Mesenchymal stem cell (in vitro differentiated cells and primary cell): ENCODE measurements at places on chromosomes 3 and 15.

DNA sequence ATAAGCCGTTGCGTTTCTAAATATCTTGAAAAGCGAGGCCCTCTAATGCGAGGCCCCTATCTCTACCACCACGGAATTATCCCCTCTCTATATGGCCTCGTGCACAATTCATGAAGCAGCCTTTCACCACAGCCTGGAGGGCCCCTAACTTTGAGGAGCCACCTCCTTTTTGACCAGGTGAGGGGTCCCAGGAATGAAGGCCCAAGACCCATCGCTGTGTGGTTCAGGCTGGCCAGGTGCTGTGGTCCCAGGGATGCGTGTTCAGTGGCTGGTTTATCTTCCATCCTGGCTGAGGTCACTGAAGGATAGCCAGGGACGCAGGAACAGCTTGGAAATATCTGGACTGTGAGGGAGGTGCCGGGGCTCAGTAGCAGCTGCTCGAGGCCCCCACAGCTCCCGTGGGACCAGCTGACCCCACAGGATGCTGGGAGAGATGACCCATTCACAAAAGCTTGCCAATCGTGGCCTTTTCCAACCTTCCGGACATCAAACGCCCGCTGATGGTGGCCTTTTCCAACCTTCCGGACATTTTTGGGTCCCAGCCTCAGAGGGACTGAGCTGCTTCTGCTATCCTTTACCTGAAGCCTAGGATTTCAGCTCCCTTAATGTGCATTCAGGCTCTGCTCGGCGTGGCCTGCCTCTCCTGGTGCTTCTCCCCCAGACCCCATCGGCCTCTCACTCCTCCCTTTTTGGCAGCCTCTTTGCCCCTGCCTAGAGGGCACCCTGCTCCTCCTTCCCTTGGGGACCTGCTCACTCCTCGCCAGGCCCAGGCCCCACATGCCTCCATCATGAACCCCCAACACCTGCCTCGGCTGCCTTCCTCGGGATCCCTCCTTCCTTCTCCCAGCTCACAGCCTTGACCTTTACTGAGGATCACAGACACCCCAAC is 140.9 kb downstream of the CHSY1 start:
- no peak for DNase-seq

GRCh38 chr3:141236361-141236760 is 4.7 kb downstream of the PXYLP1 start:
- no peak for DNase-seq

- DNase-seq: no peak
Observed at GRCh38 chr15:51049081-51049480, 45.6 kb downstream of the TNFAIP8L3 start.

- DNase-seq: no peak
Observed at GRCh38 chr3:83715307-83715706, 1243.5 kb upstream of the CADM2 start.

DNA sequence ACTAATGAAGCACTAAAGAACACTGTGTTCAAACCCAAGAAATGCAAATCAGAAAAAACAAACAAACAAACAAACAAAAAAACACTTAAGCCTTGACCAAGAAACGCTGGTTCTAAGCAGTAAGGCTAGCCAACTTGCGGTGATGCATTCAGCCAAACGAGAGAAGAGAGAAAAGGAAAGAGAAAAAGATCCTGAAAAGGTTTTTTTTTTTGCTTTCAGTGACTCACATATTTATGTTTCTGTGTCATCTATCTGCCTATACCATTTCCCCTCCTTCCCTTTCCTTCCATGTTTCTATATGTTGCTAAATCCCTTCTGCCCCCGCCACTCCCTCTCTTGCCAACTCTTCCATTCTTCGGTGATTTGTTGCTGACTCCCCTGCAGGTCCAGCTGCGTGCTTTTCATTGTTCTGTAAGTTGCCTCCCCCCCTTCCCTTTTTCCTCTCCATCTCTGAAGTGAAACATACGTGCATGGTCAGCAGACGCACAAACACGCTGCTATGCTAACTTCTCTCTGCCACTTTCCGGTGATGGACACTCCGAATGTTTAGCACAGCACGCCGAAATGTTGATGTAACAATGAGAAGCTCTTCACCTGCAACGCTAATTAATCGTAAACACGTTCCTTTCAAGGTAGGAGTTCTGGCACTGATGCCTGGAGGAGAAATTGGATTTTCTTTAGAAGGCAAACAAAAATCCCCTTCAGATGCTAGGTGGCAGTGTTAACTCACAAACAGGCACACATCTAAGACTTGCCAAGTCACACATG is 154.4 kb downstream of the TUSC7 start:
- DNase-seq: peak; percentile 78

DNA sequence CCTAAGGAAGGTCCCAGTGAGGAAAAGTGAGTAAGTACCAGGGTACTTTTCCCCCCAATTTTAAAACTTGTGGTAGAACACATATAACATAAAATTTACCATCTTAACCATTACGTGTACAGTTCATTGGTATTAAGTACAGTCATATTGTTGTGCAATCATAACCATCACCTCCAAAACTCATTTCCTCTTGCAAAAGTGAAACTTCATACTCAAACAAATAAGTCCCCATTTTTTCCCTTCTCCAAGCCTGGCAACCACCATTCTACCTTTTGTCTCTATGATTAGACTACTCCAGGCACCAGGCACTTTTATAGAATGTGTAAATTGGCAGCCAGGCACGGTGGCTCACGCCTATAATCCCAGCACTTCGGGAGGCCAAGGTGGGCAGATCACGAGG is 12.2 kb downstream of the PRC1 start:
- no peak for DNase-seq

GRCh38 chr15:100601617-100602063 is 344 bp downstream of the LINS1 start:
- no peak for DNase-seq

- peak; percentile 54 for DNase-seq
Observed at GRCh38 chr15:39777496-39777895, 5.1 kb downstream of the FSIP1 start.

DNA sequence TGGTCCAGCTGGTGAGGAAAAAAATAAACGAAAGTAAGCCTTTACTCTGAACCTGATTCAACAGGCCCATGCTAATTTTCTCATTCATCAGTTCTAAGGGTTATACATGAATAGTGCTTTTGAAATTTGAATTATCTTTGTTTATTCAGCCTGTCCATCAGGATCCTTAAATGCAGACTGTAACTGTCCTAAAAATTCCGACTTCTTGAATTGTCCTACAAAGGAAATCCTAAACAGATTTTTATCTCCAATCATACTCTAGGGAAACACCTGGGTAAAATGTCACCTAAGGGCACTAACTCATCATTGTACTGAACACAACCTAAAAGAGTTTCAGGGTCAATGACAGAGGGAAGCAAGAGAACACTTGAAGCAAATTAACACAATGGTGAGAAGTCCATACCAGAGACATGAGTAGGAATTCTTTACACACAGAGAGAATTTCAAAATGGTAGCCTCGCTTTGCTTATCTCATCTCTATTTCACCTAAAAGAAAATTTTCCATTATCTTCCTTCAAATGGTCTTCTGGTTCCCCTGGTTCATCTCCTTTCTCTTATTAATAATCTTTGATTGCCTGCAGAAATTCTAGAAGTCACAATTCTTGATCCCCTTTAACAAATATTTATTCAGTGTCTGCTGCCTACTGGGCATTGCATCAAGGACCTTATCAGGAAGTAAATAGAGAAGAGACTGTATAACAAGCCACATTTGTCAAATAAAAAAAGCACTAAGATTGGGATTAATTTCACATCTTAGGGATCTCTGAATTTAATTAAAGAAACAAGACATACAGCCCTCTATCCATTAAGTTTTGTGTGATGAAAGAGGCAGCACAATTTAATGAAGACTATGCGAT is 182.7 kb downstream of the MEIS2 start:
- DNase-seq: no peak

DNA sequence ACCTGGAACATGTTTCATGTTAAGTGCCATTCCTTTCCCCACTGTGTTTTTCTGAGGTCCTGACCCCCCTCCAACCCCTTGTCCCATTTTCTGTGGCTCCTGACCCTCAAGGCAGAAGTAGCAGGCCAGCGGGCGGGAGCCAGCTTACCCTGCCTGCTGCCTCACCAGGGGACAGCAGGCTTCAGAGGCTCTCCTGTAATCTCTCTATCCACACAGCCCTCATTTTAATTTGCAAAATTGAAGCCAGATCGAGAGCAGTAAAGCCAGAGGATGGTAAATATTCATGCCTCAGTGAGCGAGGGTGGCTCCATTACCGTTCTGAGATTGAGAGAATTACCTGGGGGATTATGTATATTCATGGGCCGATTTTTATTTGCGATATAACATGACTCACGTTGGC is 147.6 kb downstream of the DNAJB8 start:
- no peak for DNase-seq

DNA sequence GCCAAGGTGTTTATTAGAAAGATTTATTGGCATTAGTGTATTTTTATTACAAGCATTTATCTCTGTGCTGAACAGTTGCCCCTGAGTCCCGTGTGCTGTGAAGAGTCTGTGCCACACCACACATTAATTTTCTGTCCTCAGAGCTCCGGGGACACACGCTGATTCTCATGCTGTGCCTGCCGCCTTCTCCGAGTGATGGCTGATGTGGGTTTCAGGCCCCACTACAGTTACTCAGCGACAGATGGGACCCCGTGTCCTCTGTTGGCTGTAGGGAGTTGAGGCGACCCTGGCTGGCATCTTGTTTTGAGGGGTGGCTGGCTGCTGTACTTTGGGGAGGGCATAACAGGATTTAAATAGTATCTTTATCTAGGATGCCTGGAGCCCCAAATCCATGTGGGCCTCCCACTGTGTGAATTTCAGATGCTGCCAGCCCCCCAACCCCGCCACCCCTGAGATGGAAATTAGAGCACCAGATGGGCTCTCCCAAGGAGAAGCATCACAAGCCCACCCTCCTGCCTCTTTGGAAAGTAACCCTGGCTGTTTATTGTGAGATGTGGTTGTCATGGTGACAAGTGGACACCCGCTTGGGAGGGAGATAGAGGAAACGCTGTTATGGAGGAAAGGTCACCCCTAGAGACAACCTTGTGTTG is 185.6 kb downstream of the APBA2 start:
- no peak for DNase-seq

DNA sequence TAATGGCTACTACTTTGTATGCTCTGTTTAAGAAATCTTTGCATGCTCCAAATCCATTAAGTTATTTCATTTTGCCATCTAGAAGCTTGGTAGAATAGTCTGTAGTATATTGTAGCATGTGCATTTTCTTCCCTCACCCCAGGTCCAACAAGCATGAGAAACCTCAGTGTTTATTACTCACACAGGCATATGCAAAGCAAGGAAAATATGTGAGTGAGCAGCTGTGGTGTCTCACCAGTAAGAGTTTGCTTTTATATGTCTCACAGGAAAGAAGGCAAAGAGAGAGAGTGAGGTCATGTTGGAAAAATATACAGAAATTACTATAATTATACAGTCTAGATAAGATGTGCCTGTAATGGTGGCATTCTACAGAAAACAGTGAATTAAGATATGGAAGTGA is 312.5 kb downstream of the C3orf38 start:
- DNase-seq: peak; percentile 17

DNA sequence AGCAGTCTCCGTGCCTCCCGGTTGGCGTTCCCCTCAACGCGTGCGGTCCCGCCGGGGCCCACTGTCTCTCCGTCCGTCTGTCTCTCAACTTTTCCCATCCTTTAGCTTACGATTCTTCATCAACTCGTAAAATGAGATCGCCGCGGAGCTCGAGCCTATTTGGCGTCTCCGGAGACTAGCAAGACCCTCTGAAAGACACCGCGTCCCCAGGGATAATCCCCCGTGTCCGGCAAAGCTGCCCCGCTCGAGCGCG is 3.4 kb downstream of the GATA2 start:
- no peak for DNase-seq

- DNase-seq: no peak
Observed at GRCh38 chr3:39870706-39871105, 61.3 kb downstream of the MYRIP start.

DNA sequence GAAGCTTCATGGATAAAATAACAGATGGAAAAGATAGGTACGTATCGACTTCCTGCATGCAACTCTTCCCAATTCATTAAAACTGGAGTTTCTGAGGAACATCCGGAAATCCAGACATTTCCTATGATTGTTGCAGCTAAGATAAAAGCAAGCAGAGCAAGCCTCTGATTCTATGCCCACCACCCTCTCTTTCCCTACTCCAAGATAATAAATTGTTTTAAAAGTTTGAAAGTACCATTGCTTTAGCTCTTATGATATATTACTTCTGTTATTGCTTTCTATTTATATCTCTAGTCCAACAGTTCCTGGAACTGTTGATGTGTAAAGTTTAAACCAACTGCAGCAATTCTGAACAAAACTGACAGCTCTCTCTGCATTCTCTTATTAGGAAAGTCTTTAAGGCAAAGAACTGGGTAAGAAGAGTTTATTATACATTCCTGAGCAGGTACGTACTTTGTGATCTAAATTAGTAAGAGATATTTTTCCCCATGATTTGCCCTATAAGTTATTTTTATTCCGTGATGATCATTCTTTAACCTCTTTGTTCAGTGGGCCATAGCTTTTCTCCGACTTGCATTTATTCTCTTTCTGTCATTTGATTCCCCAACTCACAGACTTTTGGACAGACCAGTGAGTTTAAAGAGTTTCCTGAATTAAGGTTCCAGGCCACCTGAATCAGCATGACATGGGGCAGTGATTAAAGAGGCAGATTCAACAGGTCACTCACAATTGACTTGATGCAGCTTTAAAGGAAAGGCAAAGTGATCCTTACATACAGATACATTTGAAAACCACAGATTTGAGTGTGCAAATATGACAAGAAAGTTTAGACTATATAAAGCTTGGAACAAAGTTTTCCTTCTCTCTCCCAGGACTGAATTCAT is 94.2 kb upstream of the THRB start:
- DNase-seq: no peak

GRCh38 chr3:134460965-134461364 is 24.8 kb downstream of the ANAPC13 start:
- peak; percentile 49 for DNase-seq

GRCh38 chr3:169305460-169305859 is 358.1 kb downstream of the MECOM start:
- DNase-seq: no peak

DNA sequence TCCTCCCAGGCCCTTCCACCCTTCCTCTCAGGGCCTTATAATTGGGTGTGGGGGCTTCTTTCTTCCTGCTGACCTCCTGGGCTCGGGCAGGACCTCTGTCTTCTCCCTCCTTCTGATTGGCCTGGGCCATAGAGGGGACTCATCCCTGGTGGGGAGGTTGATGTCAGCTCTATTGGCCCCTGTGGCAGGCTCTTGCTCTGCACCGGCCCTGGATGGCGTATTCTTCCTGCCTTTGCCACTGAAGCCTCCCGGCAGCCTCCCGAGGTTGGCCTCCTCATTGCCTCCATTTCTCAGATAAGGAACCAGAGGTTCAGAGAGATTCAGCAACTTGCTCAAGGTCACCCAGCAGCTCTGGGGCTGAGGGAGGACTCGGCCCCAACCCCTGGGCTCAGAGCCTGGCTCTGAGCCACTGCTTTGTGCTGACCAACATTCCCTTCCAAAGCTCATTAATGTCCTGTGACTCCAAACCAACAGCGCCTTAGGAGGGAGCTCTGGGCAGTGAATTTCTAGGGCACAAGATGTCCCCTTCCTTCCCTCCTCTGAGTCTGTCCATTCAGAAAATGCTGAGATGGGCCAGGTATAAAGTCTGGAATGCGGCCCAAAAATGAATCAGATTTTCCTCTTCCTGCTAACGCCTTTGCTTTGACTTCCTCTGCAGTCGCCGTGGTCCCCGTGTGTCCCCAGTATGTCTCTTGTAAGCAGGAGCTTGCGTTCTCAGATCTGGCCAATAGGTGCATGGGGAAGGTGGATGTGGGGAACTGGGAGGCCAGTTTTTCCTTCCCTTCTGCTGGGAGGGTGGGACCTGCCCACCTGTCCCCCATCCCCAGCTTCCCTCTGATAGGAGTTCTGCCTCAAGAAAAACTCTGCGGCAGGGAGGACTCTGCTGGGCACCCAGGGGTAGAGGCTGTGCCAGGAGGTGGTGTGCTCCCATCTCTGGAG is 74.2 kb downstream of the HMCES start:
- no peak for DNase-seq
